ENCODE measurements at places on chromosomes 11 and 22. TPM values are rescaled to one million over a fixed set of nuclear protein-coding genes. Genes with fewer than 3 reads are reported as not detected.

GRCh38 chr22:43827926-43828724, 16.0 kb upstream of the EFCAB6 start:
- no peaks in the 10 kb centered on the region for H3K36me3 ChIP-seq
- H3K4me1 ChIP-seq: peaks cover 8% of the 10 kb centered on the region
- H3K27me3 ChIP-seq: no peaks in the 10 kb centered on the region
- no peak overlapping the region for H3K4me3 ChIP-seq
- DNase-seq: no peak
- no peak overlapping the region for H3K27ac ChIP-seq

DNA sequence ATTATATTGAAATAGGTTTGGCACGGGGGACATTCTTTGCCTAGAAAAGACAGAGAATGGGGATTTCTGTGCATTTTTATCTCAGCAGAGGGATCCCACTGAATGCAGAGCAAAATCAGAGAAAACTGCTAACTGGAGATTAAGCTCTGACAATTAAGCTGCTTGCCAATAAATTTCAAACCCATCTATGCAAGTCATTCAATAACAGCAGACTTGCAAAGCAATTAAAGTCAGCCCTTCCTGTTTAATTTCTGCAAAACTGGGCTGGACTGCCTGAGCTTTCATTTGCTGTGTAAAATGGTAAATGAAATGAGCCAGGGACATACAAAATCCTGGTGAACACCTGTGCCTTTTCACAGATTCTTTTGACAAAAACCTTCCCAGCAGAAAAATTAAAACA, 1273.9 kb upstream of the CNTN5 start:
- no peaks in the 10 kb centered on the region for H3K4me1 ChIP-seq
- no peaks in the 10 kb centered on the region for H3K27me3 ChIP-seq
- H3K36me3 ChIP-seq: no peaks in the 10 kb centered on the region
- no peak overlapping the region for H3K27ac ChIP-seq
- no peak for DNase-seq
- H3K4me3 ChIP-seq: no peak overlapping the region

DNA sequence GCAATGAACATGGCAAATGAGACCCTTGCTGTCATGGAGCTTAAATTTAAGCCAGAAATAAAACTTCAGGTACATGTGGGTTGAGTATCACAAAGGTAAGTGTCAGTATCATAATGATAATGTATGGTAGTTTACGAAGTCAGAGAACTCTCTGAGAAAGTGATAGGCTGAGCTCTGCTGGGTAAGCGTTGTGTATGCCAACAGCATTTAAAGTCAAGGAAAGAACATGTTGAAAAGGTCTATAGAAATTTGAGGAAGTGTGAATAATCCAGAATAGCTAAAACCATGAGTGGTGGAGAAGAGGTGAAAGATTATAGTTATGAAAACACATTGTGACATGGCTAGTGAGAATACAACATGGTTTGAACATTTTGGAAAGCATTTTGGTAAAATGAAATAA, 17.4 kb upstream of the CTSC start:
- H3K4me1 ChIP-seq: 0 out of 2 replicates have a peak, but pooled peaks cover 7% of the 10 kb centered on the region
- H3K4me3 ChIP-seq: no peak overlapping the region
- H3K27me3 ChIP-seq: no peaks in the 10 kb centered on the region
- DNase-seq: no peak

The OR6T1 gene
- not detected for total RNA-seq

DNA sequence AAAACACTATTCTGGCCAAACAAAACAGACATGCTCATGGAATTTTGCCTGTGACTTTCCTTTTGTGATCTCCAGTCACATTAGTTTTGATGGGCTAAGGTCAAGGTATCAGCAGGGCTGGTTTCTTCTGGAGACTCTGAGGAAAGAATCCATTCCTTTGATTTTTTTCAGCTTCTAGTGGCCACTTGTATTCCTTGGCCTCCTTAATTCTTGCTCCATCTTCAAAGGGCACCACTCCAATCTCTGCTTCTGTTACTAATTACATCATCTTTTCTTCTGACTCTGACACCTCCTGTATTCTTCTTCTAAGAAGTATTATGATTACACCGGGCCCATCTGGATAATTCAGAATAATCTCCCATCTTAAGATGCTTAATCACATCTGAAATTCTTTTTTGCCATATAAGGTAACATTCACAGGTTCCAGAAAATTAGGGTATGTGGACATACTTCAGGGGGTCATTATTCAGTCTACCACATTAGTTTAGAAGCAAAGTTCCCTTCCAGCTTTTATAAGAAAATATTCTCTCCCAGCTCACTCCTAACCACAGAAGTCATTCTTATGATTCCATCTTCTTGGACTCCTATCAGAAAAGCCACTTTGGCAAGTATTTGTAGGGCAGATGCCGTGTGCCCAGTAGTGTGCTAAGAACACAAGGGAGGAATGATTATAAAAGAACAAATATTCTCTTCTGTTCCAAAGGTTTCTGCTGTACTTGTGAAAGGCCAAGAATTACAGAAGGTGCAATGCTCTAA, 56.4 kb upstream of the FSHB start:
- peaks cover 22% of the 10 kb centered on the region for H3K4me1 ChIP-seq
- DNase-seq: no peak
- H3K4me3 ChIP-seq: no peak overlapping the region
- no peaks in the 10 kb centered on the region for H3K36me3 ChIP-seq

The TCN1 gene
- total RNA-seq: not detected

DNA sequence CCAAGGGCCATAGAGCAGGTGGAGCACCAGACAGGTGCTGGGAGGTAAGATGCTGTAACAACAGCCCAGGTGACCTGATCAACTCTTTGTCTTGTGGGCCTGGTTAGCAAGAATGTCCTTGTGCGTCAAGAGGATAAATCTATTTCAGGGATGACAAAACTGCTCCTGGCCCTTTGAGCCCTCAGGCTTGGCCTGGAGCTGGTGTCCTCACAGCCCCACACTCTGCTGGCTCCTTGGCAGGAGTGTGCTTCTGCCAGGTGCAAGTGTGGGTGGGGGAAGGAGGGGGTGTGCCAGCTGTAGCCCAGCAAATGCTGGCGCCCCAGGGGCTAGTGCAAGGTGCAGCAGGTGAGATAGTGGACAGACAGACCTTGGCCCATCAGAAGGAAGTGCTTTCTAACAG, 19.5 kb downstream of the AMPD3 start:
- H3K4me1 ChIP-seq: no peaks in the 10 kb centered on the region
- no peak overlapping the region for H3K4me3 ChIP-seq
- H3K36me3 ChIP-seq: no peaks in the 10 kb centered on the region
- H3K27ac ChIP-seq: no peak overlapping the region

DNA sequence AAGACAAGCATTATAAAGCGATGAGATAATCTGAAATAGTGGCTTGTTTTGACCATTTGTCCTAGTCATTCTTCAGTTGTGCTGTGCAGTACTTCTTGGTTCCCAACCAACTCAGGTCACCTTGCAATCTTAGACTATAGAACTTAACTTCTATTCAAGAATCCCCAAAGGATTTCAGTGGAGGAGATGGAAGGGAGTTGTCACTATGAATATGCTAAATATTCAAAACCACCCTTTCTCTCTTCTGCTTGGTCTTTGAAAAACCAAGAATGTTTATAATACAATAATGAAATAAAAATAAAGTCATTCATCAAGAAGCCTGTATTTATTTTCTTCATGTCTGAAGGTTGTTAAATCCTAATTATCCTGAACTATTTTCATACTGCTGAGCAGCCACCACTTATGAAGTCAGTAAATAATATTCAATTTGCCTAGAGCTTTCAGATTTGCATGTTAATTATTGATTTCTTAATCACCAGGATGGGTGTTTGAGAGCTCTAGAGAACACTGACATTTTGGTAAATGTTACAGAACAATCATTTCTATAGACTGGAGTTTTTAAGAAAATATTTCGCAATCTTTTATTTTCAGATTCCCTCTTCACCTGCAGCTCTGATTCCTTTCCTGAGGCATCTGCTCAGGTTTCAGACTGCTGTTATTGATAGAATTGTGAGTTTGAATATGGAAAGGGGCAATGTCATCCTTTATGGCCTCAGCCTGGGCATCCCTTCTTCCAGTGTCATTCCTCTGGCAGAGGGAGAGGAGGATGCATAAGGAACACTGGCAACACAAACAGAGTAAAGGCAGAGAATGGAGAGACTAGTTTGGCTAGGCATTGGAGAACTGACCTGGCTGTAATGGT, 91.5 kb upstream of the USP47 start:
- no peaks in the 10 kb centered on the region for H3K36me3 ChIP-seq
- no peak overlapping the region for H3K4me3 ChIP-seq
- no peak for DNase-seq
- no peaks in the 10 kb centered on the region for H3K4me1 ChIP-seq
- H3K27ac ChIP-seq: no peak overlapping the region
- 0 out of 2 replicates have a peak, but pooled peaks cover 1% of the 10 kb centered on the region for H3K27me3 ChIP-seq

DNA sequence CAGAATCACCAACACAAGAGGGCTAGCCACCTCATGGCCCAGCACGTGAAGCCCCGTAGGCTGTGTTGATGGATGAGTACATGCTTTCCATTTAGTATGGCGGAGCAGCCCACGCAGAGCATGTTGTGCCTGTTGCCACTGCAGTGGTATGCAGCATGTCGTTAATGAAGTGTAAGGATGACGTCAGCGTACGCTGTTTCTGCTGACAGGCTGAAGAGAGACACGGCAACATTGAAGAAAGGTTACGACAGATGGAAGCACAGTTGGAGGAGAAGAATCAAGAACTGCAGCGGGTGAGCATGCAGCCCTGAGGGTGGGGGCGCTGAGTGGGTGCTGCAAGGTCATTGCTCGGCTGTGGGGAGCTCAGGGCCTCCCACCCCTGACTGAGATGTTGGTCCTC, 62.8 kb downstream of the PPFIA1 start:
- DNase-seq: no peak
- no peaks in the 10 kb centered on the region for H3K4me1 ChIP-seq
- no peak overlapping the region for H3K4me3 ChIP-seq
- H3K36me3 ChIP-seq: peaks cover 16% of the 10 kb centered on the region
- no peaks in the 10 kb centered on the region for H3K27me3 ChIP-seq

The CCDC87 gene
- 1.0 TPM for total RNA-seq

The PLAAT2 gene
- not detected for total RNA-seq

DNA sequence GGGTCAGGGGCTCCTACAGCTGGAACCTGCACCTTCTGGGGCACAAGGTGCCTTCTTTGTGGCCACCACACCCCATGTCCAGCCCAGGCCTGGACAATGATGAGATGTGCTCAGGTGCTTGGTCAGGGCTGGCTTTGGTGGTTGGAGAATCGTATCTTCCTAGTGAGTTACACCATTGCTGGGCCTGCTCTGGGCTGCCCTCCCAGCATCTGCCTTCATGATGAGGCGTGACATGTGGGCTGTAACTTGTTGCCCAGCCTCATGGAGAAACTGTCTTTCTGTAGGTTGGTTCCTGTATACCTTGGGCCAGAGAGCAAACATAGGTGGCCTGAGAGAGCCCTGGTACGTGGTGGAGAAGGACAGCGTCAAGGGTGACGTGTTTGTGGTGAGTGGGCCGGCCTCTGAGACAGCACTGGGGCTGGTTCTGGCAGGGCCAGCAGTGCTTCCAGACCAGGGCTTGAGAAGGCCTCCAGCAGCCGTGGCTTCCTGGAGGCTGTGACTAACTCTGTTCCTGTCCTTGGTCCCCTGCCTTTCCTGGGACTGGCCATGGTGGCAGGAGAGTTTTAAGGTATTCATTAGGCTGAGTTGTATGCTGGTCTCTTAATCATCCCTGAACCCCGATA, 18.1 kb downstream of the TRMU start:
- H3K4me3 ChIP-seq: no peak overlapping the region
- H3K27me3 ChIP-seq: no peaks in the 10 kb centered on the region
- H3K27ac ChIP-seq: no peak overlapping the region
- H3K36me3 ChIP-seq: peaks cover 3% of the 10 kb centered on the region
- DNase-seq: no peak

DNA sequence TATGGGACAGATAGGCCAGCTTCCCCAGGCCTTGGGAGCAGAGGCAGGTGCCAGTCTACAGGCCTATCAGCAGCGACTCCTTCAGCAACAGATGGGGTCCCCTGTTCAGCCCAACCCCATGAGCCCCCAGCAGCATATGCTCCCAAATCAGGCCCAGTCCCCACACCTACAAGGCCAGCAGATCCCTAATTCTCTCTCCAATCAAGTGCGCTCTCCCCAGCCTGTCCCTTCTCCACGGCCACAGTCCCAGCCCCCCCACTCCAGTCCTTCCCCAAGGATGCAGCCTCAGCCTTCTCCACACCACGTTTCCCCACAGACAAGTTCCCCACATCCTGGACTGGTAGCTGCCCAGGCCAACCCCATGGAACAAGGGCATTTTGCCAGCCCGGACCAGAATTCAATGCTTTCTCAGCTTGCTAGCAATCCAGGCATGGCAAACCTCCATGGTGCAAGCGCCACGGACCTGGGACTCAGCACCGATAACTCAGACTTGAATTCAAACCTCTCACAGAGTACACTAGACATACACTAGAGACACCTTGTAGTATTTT, 26.6 kb upstream of the L3MBTL2 start:
- no peak overlapping the region for H3K4me3 ChIP-seq
- no peaks in the 10 kb centered on the region for H3K27me3 ChIP-seq
- peaks cover 8% of the 10 kb centered on the region for H3K36me3 ChIP-seq
- no peak for DNase-seq
- peaks cover 4% of the 10 kb centered on the region for H3K4me1 ChIP-seq

The CRKL gene
- total RNA-seq: 82.7 TPM

The MUC5B gene
- total RNA-seq: not detected

DNA sequence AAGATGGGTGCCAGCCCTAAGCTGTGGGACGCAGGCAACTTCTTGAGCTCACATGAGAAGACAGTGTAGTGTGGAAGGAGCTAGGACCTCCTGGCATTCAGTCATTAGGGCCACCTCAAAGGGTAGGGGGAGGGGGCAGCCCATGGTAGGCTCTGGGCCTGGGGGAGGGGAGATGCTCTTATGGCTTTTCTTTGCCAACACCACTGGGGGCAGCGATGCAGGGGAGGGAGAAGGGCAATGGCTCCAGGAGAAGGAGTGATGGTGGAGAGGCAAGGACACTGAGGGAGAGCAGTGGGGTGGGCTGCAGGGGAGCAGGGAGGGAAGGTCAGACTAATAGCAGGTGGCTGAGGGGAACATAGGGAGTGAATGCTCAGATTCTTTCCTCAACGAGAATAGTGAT, 63.3 kb upstream of the SUSD2 start:
- no peaks in the 10 kb centered on the region for H3K4me1 ChIP-seq
- no peaks in the 10 kb centered on the region for H3K36me3 ChIP-seq

- no peak overlapping the region for H3K4me3 ChIP-seq
- H3K27me3 ChIP-seq: peaks cover 4% of the 10 kb centered on the region
- no peaks in the 10 kb centered on the region for H3K36me3 ChIP-seq
- peaks cover 10% of the 10 kb centered on the region for H3K4me1 ChIP-seq
Measured at GRCh38 chr11:46336563-46337180, 10.6 kb upstream of the DGKZ start.

GRCh38 chr11:1652026-1652425, 22.5 kb downstream of the KRTAP5-5 start:
- H3K4me1 ChIP-seq: peaks cover 37% of the 10 kb centered on the region
- no peaks in the 10 kb centered on the region for H3K36me3 ChIP-seq
- no peak overlapping the region for H3K4me3 ChIP-seq
- DNase-seq: peak; percentile 37

DNA sequence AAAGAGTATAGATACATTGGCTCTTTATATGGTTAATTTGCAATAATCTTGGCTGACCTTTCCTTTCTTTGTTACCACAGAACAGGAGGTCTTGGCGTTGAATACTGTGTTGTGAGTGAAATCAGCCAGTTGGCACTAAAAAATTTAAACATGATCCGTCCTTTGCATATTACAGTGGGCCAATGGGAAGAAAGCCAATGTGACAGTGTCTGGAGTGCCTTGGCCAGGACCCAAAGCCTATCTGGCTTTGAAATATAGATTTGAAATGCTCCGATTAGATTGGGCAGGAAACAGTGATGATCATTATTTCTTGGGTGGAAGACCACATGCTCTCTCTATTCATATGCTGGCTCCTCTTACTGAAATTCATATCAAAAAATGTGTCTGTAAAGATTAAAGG, 339.6 kb upstream of the ANO3 start:
- no peak for DNase-seq
- no peak overlapping the region for H3K27ac ChIP-seq
- H3K36me3 ChIP-seq: no peaks in the 10 kb centered on the region

The PHOX2A gene
- total RNA-seq: not detected

Measured in Caco-2 (cell line).